Right ventricle myocardium inferior (tissue), 1 donor: ENCODE measurements at places on chromosomes 2 and 18.

DNA sequence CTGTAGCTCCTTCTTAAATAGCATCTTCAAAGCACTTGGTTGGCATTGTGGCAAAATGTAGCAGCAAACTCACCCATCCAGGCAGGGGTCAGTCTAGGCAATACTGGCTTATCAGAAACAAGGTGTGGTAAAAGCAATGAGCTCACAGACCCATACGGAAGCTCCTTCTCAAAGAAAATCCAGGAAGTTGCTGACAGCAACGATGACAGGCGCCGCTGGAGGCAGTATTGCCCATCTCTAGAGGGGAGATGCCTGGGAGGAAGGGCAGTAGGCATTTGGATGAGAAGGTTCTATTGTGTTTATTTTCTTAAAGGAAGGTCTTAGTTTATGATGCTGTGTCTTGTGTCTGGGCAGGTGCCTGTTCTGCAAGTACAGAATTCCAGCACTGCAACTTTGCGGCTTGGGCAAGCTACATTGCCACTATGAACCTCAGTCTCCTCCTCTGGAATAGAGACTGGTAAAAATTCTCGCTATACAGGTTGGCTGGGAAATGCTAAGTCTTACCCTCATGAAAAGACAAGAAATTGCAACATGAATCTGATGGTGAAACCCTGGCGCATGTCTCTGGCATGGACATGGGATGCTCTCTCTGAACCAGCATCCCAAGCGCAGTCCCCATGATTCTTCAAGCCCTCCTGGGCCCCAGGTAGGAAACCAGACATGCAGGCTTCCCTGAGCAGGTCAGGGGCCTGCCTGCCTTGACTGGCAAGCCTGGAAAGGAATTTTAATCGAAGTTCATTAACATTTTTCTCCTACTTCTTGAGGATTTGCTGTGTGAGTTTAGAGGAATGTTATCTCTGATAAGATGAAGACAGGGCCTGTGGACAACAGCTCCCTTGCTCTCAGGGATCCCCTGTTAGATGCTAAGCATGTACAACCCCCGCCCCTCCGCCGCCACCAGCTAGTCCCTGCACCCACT lies 156.0 kb downstream of the TFCP2L1 start:
- DNase-seq: no peak

- no peak for DNase-seq
These were observed 26.3 kb downstream of the TUBB6 start for GRCh38 chr18:12334366-12334808.

GRCh38 chr2:66794070-66794469 lies 359.1 kb downstream of the MEIS1 start:
- no peak for DNase-seq

DNA sequence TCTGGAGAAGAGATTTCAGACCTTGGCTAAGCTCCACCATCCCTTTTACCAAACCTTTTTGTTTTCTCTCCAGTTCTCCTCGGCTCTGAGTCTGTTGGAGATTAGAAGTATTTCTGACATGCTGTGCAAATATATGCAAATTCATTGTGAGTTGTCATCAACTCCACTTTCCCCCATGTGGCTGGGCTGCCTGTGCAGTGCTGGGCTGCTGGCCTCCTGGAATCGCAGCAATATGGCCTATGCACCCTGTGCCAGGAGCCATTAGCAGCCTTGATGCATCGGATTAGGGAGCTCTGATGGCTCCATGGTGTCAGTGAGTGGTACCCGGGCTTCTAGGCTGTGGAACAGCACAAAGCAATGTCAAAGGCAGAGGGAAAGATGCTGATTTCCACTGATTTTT lies 80.0 kb downstream of the GPR39 start:
- DNase-seq: no peak

- no peak for DNase-seq
These were observed 545.3 kb downstream of the TSN start for GRCh38 chr2:122300758-122301157.

- DNase-seq: no peak
These were observed 31.4 kb downstream of the NPPC start for GRCh38 chr2:231894566-231895380.

DNA sequence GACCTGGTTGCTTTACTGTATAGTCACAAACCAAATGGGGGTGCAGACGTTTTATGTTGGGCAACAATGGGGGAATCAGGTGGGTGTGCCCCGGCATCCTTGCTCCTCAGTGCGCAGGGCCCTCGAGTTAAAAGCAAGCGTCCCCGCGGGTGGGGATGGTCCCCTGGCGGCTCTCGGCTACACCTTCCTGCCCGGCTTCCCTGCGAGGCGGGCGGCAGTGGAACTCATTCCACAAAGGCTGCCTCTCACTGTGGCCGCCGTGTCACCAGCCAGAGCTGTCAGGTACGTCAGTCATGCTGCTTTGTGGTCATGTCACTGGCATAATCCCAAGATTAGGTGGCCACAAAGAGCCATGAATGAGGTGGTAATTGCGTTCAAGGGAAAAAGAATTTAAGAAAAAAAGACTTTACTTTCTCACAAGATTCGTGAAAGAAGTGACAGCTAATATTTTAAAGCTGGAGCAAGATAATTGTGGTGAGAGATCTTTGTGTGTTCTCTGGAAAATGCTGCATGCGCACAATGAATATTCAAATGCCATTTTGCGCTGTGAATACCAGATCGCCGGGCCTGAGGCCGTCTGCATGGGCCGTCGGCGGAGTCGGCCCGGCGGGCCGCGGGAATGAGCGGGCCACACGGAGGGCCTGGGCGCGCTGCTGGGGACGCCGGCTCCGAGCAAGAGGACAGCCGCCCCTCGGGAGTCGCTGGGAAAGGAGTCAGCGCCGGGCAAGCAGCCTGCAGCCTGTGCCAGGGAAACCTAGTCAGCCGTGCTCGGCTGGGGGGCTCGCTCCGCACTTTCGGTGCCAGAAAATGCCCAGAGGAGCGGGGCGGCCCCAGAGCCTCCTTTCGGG lies 82.3 kb upstream of the LDLRAD4 start:
- DNase-seq: no peak

GRCh38 chr2:64151476-64151875 lies 7.3 kb upstream of the PELI1 start:
- DNase-seq: no peak

GRCh38 chr2:33298233-33298632 lies 178.2 kb upstream of the RASGRP3 start:
- DNase-seq: no peak

DNA sequence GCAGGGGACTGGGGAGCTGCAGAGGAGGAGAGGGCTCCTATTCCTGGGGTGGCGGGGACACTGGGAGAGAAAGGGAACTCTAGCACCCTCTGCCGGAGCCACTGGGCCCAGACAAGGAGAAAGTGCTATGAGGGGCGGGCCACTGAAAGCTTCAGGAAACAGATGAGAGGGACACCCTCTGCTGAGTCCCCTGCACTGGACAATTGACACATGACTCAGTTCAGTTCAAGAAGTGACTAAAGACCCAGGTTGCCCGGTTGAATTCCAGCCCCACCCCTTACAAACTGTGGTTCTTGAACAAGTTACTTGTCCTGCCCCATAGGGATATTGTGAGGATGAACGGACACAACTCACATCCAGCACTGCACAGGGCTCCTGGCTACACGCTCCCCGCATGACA lies 5.0 kb downstream of the RUFY4 start:
- peak; percentile 76 for DNase-seq

- no peak for DNase-seq
These were observed 196.6 kb upstream of the COPS8 start for GRCh38 chr2:236888794-236889780.

- DNase-seq: no peak
These were observed 179.4 kb downstream of the SEPTIN10 start for GRCh38 chr2:109434351-109434750.

GRCh38 chr2:191638802-191639172 lies 39.1 kb upstream of the NABP1 start:
- no peak for DNase-seq

- peak; percentile 21 for DNase-seq
These were observed 66.2 kb downstream of the HS1BP3 start for GRCh38 chr2:20584399-20585358.

DNA sequence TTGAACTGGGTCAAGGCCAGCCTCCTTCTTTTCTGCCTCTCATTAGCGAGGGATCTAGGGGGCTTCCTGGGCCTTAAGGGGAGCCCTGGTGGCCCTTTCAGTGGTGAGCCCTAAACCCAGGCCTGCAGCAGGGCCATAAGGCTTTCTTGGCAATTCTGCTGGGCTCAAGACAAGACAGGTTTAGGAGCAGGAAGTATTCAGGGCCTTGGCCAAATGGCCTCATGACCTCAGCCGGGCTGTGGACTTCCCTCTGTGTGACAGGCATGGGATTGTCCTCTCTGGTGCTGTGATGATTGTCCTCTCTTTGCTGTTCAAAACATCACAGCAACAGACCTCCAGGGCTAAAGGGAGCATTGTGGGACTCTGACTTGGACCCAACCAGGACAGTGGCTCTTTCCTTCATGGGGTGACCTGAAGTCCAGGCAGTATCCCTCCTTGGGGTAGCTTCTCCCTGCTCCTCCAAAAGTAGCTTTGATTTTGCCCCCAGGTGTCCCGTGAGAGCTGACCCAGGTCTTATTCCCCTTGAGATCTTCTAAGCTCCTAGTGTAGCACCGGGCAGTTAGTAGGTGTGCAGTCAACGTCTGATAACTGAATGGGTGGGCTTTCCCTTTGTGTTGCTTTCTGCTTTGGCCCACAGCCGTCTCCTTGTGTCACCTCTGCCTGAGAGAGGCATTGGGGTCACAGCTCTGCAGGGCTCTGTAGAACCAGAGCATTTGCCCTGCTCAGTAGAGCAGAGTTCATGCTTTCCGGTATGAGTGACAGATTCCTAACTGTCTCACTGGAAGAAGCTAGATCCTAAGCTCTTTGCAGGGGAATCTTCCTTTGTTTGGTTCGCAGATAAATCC lies 14.7 kb downstream of the FOSL2 start:
- no peak for DNase-seq

- no peak for DNase-seq
These were observed 72.3 kb downstream of the AFF3 start for GRCh38 chr2:100070078-100070477.

- DNase-seq: no peak
These were observed 2.9 kb downstream of the MALT1 start for GRCh38 chr18:58674159-58674558.

- no peak for DNase-seq
These were observed 53.5 kb upstream of the SMAD2 start for GRCh38 chr18:47983946-47984345.

DNA sequence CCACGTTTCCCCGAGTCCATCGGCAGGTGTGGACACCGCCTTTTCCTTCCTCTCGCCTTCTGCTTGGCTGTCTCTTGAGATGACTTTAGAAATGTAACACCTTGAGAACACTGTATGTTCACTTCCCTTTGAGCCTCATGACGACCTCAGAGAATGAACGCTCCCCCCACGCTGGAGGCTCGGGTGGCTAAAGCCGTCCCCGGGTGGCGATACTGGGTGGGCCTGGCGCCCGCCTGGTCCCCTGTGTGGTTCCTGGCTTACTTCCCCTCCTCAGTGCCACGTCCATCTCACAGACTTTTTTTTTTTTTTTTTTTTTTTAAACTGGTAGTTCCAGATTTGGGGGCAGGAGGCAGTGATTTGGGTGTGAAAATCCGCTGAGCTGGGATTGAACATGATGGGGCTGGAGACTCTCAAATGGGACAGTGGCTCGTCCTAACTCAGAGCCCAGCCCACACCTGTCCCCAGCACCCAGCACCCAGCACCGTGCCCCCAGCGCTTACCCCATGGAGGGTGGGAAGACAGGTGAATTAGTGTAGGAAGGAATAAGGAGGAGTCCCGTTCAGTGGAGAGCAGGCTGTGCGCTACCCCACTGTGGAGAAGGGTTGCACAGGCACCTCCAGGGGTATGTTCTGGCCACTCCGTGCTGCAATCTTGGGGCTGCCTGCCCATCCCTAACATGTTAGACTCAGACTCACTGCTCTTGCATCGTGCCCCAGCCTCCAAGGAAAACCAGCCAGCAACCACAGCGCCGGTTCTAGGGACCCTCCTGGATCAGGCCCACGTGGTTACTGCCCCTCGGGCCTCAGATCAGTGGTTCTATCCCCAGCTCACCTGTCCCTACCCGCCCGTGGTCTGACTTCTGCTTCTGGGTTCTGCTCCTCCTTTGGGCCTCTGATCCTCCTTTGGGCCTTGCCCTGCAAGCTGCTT lies 174.0 kb downstream of the ASB1 start:
- DNase-seq: no peak

DNA sequence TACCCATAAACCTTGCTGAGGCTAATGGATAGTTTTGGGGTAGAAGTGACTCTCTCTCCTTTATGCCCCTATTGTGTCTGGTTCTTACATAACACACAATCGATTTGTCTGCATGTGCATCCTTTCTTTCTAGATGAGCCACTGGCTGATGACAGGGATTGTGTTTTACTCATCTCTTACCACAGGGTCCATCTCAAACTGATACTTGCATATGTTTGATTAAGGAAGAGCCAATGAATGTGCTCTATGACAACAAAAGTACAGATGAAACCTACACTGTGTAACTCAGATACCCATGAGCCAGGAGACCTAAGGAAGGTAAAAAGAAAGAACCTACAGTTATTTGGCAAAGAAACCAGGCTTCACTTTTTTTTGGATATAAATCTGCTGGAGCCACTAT lies 13.2 kb upstream of the BZW1 start:
- no peak for DNase-seq

DNA sequence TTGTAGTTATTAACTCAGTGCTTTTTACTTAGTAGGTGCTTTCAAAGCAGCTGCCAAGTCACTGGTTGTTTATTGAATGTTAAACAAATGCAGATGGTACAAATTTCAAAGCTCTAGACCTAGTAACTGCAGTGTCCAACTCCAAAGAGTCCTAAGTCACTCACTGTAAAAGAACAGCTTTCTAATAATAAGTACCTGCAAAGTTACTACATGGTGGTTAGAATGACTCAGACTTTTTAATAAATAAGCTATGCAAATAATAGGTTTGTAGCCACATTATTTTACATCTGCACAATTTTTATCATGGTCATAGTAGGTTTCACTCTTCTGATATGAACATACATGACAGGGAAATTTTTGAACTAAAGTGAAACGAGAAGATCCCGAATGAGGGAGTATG lies 1620.4 kb upstream of the CELF4 start:
- DNase-seq: no peak

GRCh38 chr2:17608251-17608650 lies 67.8 kb downstream of the VSNL1 start:
- no peak for DNase-seq

- no peak for DNase-seq
These were observed 496.2 kb downstream of the SATB2 start for GRCh38 chr2:198961547-198961946.

DNA sequence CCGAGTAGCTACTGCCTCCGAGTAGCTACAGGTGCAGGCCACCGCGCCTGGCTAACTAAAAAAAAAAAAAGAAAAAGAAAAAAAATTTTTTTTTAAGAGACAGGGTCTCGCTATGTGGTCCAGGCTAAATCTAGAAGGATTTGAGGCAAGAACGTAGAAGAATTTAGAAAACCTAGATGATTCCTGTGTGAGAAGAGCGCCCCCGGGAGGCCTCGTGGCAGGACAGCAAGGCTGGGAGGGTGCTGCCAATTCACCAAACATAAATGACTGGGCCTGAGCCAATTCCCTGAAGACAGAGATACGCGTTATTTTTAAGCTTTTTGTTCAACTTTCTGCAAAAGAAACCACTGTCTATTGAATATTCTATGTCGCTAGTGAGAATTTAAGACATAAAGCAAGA lies 90.1 kb upstream of the TGFA start:
- DNase-seq: no peak
